Upper lobe of left lung (tissue), 6 donors: ENCODE measurements at places on chromosomes 3 and 15.

DNA sequence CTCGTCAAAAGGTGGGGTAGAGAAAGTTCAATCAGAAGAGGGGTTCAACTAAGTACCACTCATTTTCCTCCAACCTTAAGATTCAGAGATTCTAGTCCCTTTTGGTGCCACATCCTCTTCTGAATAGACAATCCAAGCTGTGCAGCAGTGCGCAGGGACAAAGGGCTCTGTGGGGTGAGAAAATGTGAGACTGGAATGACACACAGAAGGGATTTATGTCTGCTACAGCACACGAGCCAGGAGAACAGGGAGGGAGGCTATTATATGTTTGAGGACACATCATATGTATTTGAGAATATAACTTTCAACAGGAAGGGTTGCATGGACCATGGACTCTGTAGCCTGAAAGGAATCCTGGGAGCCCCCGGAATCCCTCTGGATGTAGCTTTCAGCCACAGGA is 33.0 kb downstream of the LSM3 start:
- DNase-seq: no peak

DNA sequence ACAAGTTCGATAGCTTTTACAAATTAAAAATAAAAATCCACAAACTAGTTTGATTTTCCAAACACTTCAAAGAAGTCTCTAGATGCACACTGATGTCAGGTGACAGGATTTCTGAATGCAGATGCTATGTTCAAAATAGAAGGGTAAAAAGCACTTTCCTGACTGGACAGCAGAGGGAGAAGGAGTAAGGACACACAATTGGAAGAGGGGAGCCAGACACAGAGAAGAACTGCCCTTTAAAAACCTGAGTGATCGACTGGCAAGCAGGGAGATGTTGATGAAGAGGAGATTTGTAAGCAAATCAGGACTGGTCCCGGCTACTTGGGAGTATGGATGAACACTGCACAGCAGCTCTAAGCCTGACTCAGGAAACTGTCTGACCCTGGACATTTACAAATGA is 612.8 kb downstream of the MAGI1 start:
- DNase-seq: no peak

- DNase-seq: no peak
These were observed 8.9 kb upstream of the ADAMTS17 start for GRCh38 chr15:100350434-100351226.

- DNase-seq: no peak
These were observed 5.7 kb downstream of the OSBPL11 start for GRCh38 chr3:125589547-125590122.

DNA sequence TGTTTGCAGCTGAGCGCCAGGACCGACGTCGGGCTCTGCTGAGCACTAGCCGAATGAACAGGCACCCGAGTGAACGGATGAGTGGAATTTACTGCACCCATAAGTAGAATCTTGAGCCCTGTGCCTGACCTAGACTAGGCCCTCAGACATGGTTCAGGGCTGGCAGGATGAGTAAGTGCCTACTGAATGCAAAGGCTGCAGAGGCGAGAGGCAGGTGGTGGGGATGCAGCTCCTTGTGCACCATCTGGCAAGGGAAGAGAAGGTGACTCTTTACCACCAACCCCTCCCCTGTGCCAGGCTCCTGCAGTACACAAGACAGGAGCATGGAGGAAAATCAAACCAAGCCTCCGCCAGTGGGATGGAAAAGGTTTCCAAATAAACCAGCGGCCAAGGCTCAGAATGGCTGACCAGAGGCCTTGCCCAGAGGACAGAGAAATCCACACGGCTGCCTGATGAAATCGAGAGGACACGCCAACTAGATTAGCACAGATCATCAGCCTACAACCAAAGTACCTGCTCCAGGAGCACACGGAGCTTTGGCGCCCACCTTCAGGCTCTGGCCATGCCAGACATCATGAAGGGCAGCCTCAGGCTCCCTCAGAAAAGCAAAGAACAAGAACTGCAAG is 141.7 kb upstream of the IQSEC1 start:
- no peak for DNase-seq

DNA sequence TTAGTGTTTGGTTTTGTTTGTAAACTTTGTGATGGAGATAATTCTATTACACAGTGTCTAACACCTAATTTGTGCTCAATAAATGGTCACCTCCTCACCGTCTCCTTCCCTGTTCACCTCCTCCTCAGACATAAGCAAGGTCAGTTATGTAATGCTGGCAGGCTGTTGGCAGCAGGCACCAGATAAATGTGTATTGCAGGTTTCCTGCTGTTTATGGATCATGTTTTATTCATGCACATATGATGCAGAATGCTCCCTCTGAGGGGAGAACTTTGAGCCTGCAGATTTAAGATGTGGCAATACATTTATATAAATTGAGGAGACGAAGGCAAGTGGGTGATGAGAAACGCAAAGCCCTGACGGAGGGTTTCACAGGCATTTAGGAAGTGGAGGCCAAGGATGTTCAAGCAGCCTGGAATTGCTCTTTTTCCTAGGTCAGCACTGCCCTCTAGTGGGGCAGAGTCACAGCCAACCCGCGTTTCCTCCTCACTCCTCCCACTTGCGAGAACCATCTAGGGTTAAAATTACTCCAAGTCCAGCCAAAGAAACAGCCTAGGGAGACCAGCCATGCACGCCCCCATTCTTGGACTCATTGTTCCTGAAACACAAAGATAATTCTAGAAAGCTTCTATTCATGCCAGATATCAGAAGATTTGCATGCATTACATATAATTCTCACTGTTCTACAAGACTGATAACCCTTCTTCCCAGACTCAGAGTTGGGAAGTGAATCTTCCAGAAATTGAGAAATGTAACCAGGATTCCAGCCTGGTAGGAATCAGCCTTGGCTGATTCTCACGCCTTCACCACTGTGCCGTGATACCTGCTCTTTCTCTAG is 228.7 kb downstream of the SLCO3A1 start:
- DNase-seq: peak; percentile 56

DNA sequence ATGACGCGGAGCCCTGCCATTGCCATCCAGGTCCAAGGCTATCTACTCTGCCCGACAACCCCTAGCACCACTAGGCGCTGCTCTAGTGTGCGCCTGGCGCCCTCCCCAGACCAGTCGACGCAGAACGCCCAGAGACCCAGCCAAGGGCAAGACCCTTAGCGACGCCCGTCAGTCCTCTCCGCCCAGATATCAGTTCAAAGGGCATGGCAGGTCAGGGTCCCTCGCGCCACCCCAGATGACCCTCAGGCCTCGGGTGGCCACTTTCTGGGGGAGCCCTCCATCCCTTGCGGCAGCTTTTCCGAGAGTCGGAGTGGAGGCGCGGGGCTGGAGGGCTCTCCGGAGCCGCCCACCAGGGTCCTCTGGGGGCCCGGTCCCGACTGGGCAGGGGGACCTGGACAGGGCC is 371 bp upstream of the CLSTN2 start:
- DNase-seq: peak; percentile 82

GRCh38 chr3:97201814-97202213 is 387.4 kb downstream of the EPHA6 start:
- DNase-seq: no peak

DNA sequence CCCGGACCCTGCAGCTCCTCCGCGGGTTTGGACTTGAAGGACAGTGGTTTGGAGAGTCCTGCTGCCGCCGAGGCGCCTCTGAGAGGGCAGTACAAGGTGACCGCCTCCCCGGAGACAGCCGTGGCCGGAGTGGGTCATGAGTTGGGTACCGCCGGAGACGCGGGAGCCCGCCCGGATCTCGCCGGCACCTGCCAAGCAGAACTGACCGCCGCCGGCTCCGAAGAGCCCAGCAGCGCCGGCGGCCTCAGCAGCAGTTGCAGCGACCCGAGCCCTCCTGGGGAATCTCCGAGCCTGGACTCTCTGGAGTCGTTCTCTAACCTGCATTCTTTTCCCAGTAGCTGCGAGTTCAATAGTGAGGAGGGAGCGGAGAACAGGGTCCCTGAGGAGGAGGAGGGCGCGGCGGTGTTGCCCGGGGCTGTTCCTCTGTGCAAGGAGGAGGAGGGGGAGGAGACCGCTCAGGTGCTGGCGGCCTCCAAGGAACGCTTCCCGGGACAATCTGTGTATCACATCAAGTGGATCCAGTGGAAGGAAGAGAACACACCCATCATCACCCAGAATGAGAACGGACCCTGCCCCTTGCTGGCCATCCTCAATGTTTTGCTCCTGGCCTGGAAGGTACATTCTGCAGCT is 634 bp downstream of the MINDY2 start:
- peak; percentile 90 for DNase-seq

DNA sequence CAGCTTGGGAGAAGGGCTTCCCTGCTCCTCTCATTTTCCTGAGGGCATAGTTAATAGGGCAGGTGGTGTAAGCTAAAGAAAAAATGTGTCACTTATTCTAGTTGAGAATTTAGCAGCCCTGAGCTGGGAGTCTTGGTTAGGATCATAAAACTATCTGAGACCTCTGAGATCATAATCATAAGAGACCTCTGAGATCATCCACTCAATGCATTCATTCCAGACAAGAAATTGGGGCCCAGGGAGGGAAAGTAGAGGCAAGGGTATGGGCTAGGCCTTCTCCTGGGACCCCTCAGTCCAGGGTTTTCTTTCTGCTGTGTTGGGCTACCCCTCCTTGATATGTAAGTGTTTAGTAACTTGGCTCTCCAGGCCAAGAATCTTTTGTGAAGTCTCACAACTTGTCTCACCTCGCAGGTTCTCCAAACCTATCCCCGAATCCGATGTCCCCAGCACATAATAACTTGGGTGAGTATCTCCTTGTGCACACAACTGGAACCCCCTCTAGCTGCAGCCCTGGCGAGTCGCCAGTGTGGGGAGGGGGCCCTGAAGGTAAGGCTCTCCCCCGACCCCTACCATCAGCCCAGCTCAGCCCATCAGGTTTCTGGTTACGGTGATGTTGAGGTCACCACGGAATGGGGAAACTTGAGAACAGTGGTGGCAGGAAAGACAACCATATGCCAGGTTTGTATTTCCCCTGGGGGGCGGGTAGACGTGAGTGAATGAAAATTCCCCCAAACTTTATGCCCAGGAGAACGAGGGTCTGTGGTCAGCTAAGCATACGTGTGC is 84.1 kb downstream of the AAGAB start:
- no peak for DNase-seq

DNA sequence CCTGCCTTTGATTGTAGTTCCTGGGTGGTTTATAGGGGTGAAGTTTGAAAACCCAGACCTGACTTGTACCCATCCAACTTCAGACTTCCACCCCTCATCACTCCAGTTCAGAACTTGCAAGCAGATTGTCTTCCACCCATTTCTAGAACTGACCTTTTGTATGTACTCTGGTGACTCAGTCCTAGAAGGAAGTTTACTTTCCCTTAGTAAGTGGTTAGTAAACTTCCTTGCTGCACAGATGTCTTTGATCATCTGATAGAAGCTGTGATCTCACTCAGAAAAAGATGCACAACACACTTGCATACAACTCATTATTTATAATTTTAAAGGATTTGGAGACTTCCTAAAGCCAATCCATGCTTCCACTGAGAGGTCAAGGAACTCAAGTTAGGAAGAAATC is 368.0 kb downstream of the MFSD1 start:
- DNase-seq: no peak

GRCh38 chr3:78974181-78974790 is 793.5 kb downstream of the ROBO1 start:
- no peak for DNase-seq

GRCh38 chr3:45312836-45313493 is 75.4 kb upstream of the LARS2 start:
- DNase-seq: no peak

GRCh38 chr15:27592036-27592760 is 506.9 kb downstream of the OCA2 start:
- no peak for DNase-seq
